ENCODE measurements at places on chromosomes 2 and 18.
A peak's percentile ranks its signal among the peaks of the same experiment; 100 is the strongest.

GRCh38 chr2:29509397-29509796 is 394.2 kb downstream of the CLIP4 start:
- no peak overlapping the region for H3K4me3 ChIP-seq
- H3K27me3 ChIP-seq = no peaks in the 10 kb centered on the region
- H3K27ac ChIP-seq = no peak overlapping the region

- no peaks in the 10 kb centered on the region for H3K36me3 ChIP-seq
- no peaks in the 10 kb centered on the region for H3K27me3 ChIP-seq
- no peak overlapping the region for H3K27ac ChIP-seq
- peak; percentile 24 for DNase-seq
- no peaks in the 10 kb centered on the region for H3K4me1 ChIP-seq
Observed at GRCh38 chr2:60530660-60531281, 22.7 kb downstream of the BCL11A start.

DNA sequence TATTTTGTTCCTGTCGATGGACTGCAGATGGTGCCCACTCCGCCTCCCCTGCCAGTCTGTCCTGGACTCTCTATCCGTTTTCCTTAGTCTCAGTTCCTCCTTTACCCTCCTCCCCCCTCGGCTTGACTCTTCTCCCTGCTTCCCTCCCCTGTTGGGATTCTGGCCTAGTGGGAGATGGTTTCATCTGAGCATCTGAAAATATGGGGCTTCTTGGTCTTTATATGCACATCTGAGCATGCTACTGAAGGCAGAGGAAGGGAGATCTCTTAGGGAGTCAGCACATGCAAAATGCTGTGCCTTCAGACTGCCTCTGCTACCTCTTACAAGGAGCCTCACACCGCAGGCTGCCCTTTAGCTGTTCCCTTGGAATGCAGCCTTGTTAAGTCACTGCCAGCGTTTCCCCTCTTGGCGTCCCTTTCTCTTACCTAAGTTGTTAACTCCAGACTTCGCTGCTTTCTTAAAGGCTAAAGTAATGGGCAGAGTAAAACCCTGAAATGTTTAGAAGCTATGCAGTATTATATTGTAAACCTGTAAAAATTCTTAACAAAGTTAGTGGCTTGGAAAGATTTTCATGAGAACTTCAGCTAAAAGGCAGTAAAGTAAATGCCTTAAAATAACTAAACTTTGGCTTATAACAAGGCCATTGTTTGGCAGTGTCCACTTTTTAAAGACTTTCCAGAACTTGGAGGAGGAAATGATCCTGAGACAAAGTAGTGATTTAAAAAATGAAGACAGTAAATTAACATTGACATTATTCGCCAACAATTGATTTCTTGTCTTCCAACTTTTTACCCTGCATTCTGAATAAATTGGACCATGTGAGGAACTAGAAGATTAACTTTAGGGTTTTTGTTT is 49.8 kb downstream of the LDLRAD4 start:
- no peak overlapping the region for H3K27ac ChIP-seq
- H3K27me3 ChIP-seq = no peaks in the 10 kb centered on the region
- peak; percentile 11 for DNase-seq
- no peaks in the 10 kb centered on the region for H3K4me1 ChIP-seq
- no peaks in the 10 kb centered on the region for H3K36me3 ChIP-seq
- no peak overlapping the region for H3K4me3 ChIP-seq

GRCh38 chr2:96815326-96816126 is 542 bp upstream of the CNNM3 start:
- DNase-seq = peak; percentile 57
- H3K4me1 ChIP-seq = peaks cover 7% of the 10 kb centered on the region
- H3K36me3 ChIP-seq = no peaks in the 10 kb centered on the region

- H3K4me1 ChIP-seq = no peaks in the 10 kb centered on the region
- peaks cover 6% of the 10 kb centered on the region for H3K36me3 ChIP-seq
- H3K27ac ChIP-seq = no peak overlapping the region
Observed at GRCh38 chr18:31835528-31836133, 75.0 kb upstream of the SLC25A52 start.

- H3K27ac ChIP-seq = no peak overlapping the region
- H3K4me3 ChIP-seq = no peak overlapping the region
- no peak for DNase-seq
- no peaks in the 10 kb centered on the region for H3K27me3 ChIP-seq
Observed at GRCh38 chr2:103410221-103410620, 648.4 kb downstream of the TMEM182 start.

- no peaks in the 10 kb centered on the region for H3K27me3 ChIP-seq
- H3K27ac ChIP-seq = no peak overlapping the region
- H3K36me3 ChIP-seq = no peaks in the 10 kb centered on the region
- no peak overlapping the region for H3K4me3 ChIP-seq
- DNase-seq = no peak
- H3K4me1 ChIP-seq = no peaks in the 10 kb centered on the region
Observed at GRCh38 chr2:147425437-147426029, 419.3 kb upstream of the ACVR2A start.

GRCh38 chr2:3678212-3678611 is 20.2 kb downstream of the ALLC start:
- no peaks in the 10 kb centered on the region for H3K4me1 ChIP-seq
- no peaks in the 10 kb centered on the region for H3K27me3 ChIP-seq
- H3K4me3 ChIP-seq = no peak overlapping the region

- no peaks in the 10 kb centered on the region for H3K36me3 ChIP-seq
- no peaks in the 10 kb centered on the region for H3K4me1 ChIP-seq
- no peaks in the 10 kb centered on the region for H3K27me3 ChIP-seq
- peak; percentile 26 for DNase-seq
Observed at GRCh38 chr18:41642756-41643155, 312.3 kb upstream of the PIK3C3 start.

DNA sequence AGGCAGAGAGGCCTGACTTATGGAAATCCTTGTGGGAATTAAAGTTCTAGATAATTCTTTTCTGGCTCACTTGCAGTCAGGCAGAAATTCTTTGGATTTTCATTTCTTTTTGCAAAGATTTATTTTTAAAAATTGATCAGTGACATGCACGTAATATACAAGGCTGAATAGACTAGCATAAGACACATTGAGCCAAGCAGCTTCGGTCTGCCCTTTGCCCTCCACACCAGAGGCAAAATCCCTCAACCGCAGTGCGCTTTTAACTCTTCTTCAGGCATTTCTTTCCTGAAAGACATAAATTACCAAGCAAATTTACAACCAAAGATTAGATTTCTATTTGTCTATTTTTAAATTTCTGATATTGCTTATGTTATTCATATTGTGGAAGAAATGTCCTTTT is 227.9 kb downstream of the LOXHD1 start:
- H3K4me3 ChIP-seq = no peak overlapping the region
- no peaks in the 10 kb centered on the region for H3K27me3 ChIP-seq
- H3K27ac ChIP-seq = no peak overlapping the region

DNA sequence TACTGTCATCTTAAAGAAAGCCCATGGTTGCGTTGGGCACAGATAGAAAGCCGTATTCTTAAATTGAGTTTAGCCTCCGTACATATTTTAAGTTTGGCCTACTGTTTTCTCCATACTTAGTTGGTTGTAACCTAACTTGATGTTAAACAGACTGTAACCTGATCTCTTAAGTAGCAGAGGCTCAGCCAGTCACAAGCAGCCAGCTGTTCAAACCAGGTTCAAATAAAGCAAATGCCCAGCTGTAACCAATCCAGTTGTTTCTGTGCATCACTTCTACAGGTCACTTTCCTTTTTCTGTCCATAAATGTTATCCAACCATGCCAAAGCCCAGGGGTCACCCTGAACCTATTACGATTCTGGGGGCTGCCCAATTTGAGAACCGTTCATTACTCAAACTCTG is 10.0 kb upstream of the THADA start:
- DNase-seq = peak; percentile 6
- H3K27ac ChIP-seq = no peak overlapping the region
- H3K4me1 ChIP-seq = no peaks in the 10 kb centered on the region
- no peak overlapping the region for H3K4me3 ChIP-seq
- H3K36me3 ChIP-seq = no peaks in the 10 kb centered on the region

GRCh38 chr2:204160989-204161388 is 224.4 kb downstream of the ICOS start:
- no peak for DNase-seq
- no peak overlapping the region for H3K27ac ChIP-seq
- H3K4me3 ChIP-seq = no peak overlapping the region
- H3K4me1 ChIP-seq = no peaks in the 10 kb centered on the region
- no peaks in the 10 kb centered on the region for H3K27me3 ChIP-seq

DNA sequence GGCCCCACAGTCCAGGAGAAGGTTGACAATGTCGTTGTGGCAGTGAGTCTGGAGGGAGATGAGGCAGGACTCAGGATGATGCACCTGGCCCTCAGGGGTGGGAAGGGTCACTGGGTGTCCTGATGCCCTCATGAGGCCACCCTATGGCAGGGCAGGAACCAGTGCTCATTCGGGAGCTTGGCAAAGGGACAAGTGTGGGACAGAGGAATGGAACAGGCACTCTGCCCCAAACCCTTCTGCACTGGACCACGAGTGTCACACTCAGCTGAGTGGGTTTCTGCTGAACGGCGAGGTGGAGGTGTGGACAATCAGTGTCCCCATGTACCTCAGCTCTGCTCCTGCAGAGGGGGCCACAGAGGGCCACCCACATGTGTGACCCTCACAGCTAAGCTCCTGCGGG is 32.0 kb downstream of the ANKMY1 start:
- H3K27ac ChIP-seq = no peak overlapping the region
- no peak for DNase-seq
- H3K4me1 ChIP-seq = no peaks in the 10 kb centered on the region
- H3K4me3 ChIP-seq = no peak overlapping the region

- H3K36me3 ChIP-seq = no peaks in the 10 kb centered on the region
- no peak for DNase-seq
- H3K4me3 ChIP-seq = no peak overlapping the region
- no peaks in the 10 kb centered on the region for H3K4me1 ChIP-seq
- H3K27me3 ChIP-seq = no peaks in the 10 kb centered on the region
Observed at GRCh38 chr2:60633615-60634014, 80.2 kb upstream of the BCL11A start.

DNA sequence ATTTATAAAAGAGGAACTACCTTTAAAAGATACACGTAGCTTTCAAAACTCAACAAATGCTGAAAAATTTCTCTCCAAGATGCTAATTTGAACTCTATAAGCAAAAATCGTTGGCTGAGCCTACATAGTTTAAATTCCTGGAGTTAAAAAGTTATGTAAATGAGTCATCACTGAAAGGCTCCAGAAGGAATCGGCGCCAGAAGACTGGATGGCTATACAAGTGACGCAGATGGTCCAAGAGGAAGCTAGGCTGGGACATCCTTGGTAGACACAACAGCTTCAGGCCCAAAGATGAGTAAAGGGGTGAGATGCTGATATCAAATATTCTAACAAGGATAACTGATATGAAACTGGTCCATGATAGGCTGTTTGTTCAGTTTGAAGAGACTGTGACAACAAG is 22.8 kb upstream of the DNAH6 start:
- no peaks in the 10 kb centered on the region for H3K27me3 ChIP-seq
- no peak overlapping the region for H3K4me3 ChIP-seq
- no peaks in the 10 kb centered on the region for H3K36me3 ChIP-seq
- peaks cover 3% of the 10 kb centered on the region for H3K4me1 ChIP-seq
- peak; percentile 81 for DNase-seq

- H3K27ac ChIP-seq = no peak overlapping the region
- H3K36me3 ChIP-seq = no peaks in the 10 kb centered on the region
- H3K4me3 ChIP-seq = no peak overlapping the region
- H3K27me3 ChIP-seq = no peaks in the 10 kb centered on the region
Observed at GRCh38 chr18:26002375-26002910, 88.0 kb downstream of the SS18 start.

- no peak overlapping the region for H3K27ac ChIP-seq
- H3K36me3 ChIP-seq = no peaks in the 10 kb centered on the region
- H3K4me3 ChIP-seq = no peak overlapping the region
- no peaks in the 10 kb centered on the region for H3K27me3 ChIP-seq
- DNase-seq = no peak
- H3K4me1 ChIP-seq = no peaks in the 10 kb centered on the region
Observed at GRCh38 chr18:23827681-23828080, 138.4 kb downstream of the LAMA3 start.

GRCh38 chr2:207465894-207466293 is 63.9 kb upstream of the CREB1 start:
- H3K4me3 ChIP-seq = no peak overlapping the region
- no peaks in the 10 kb centered on the region for H3K27me3 ChIP-seq
- H3K36me3 ChIP-seq = no peaks in the 10 kb centered on the region
- peaks cover 5% of the 10 kb centered on the region for H3K4me1 ChIP-seq

GRCh38 chr18:12072996-12073395 is 20.6 kb upstream of the ANKRD62 start:
- DNase-seq = no peak
- H3K36me3 ChIP-seq = no peaks in the 10 kb centered on the region
- H3K27me3 ChIP-seq = no peaks in the 10 kb centered on the region
- no peak overlapping the region for H3K4me3 ChIP-seq

DNA sequence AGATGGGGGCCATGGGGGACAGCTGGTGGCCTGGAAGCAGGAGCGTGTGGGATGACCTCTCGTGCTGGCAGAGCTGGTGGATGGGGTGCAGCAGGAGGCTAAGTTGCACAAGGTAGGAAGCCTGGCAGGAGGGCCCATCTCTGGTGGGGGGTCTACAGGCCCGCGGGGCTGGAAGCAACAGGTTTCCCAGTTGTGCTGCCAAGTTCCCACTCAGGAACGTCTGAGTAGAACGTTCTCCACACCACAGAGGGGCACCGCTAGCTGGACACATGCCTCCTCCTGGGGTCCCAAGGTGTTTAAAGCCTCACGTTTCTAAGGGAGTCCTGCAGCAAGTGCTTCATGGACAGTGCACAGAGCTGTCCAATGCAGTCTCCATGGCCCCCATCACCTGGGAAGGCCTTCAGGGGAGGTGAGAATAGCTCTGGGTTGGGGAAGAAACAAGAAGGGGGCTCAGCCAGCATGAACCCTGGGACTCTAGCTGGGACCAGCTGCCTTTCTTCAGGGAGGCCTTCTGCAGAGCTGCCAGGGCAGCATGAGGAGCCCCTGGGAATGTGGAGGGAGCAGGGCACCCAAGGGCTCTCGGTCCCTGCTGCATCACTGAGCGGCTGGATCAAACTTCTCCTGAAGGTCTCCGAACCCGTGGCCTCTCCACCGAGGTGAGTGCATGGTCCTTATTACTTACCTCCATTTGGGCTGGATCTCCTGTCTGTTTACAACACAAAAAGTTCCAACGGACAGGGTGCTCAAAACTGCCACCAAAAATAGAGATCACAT is 80.0 kb downstream of the TWIST2 start:
- no peak for DNase-seq
- H3K4me3 ChIP-seq = no peak overlapping the region
- H3K27ac ChIP-seq = no peak overlapping the region
- H3K36me3 ChIP-seq = no peaks in the 10 kb centered on the region
- no peaks in the 10 kb centered on the region for H3K27me3 ChIP-seq

DNA sequence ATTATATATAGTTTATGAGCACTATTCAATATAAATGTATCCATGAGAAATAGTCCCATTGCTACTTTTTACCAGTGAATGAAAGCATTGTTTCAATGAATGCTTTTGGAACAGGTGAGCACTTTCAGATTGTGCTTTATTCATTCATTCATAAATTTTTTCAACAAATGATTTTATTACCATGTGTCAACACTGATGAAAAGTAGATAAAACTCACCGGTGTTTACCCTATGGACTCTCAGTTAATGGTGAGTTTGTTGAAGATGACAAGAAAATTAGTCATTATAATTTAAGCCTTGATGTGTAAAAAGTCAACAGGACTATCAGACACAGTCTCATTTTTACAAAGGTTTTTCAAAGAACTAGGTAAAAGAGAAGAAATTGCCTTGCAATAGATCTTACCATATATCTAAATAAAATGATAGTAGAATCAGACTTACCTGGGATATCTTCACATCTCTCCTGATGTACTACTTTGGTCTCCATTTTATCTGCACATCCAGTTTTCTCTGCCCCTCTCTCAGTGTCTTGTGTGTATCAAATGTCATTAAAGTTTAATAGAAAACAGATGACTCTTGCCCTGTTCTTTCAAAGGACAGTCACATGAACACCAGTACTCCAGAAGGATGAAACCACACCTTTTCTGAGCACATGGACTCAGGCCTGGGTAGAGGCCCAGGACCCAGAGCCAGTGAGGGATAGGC is 325.3 kb upstream of the RND3 start:
- no peaks in the 10 kb centered on the region for H3K36me3 ChIP-seq
- no peaks in the 10 kb centered on the region for H3K27me3 ChIP-seq
- H3K4me1 ChIP-seq = no peaks in the 10 kb centered on the region
- DNase-seq = no peak
